Amniotic stem cell (primary cell): ENCODE measurements at places on chromosomes 3 and 15.

DNA sequence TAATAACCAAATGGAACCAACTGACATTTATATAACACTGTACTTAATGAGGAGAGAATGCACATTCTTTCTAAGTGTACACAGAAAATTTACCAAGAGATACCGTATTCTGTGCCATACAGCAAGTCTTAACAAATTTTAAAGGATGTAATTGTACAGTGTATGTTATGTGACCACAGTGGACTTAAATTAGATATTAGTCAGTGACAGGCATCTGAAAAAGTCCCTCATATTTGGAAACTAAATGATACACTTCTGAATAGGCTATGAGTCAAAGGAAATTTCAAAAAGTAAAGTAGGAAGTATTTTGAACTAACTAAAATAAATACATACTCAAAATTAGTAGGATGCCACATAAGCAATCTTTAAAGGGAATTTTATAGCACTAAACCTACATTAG is 59.6 kb upstream of the P3H2 start:
- DNase-seq: no peak

- no peak for DNase-seq
Observed at GRCh38 chr3:46200211-46200610, 7.9 kb downstream of the CCR1 start.

DNA sequence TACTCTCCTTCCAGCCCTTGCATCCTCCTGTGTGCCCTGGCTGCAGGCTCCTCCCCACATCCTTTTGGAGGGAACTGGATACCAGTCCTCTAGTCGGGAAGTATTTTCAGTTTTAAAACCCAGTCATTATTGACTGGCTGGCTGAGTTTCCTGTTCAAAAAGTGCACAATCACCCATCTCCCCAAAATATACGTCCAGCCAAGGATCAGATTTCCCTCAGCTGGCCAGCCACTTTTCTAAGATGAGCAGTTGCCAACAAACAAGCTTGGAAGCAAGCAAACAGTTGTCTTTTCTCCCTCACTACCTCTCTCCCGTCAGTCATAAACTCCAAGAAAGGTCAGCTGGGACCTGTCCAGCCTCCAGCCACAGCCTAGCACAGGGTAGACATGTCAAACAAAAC is 147.7 kb upstream of the GALNT15 start:
- no peak for DNase-seq

GRCh38 chr15:66662522-66662921 is 39.5 kb upstream of the SMAD6 start:
- no peak for DNase-seq

DNA sequence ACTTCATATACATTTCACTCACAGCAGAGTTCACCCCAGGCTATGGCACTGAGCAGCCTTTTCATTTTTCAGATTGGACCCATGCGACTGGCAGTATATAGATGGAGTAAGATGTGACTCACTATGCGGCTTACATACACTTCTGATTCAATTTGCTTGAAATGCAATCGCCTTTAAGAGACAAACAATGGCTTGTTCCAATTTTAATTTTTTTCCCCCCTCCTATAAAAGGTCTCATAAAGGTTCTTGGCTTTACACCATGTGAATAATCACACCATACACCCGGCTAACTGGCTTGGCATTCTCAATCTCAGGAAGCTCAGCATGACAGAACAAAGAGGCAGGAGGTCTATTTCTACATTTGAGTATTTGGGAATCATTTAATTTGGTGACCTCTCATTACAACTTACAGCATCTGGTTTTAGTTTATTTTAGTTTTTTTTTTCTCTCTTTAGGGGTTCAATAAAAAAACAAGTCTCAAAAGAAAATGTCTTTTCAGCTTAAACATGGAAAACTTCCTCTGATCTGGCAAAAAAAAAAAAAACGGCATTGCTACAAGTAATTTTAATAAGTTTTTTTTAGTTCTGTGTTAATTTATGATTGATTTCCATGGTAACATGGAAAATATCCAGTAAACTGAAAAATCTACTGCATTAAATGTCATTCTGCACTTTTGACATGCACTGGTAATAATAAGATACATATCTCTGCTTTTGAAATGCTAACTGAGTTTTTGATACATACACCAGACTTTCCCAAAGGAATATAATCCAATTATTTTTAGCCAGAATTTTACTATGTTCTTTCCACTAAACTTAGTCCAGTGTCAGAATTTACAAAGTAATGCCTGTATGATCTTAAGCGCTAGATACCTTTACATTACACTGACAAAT is 38.8 kb downstream of the GADL1 start:
- no peak for DNase-seq
